ENCODE measurements at places on chromosomes 13 and 19.

DNA sequence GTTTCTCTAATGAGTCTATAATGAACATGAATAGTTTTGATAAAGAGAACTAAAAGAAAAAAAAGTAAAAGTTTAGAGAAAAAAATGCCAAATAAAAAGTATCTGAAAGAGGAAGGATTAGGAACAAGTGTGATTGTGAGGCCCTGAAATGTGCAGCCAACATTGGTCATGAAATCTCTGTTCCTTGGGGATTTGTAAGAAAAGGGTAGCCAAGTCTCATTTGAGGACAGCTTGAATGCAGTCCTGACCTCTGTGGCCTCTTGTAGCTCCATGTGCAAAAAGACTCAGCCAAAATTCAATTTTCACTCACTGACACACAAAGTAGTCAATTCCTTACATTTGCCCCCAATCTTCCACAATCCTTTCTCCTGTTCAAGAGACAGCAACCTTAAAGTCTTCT is 167.9 kb downstream of the KLF12 start:
- no peak for DNase-seq

DNA sequence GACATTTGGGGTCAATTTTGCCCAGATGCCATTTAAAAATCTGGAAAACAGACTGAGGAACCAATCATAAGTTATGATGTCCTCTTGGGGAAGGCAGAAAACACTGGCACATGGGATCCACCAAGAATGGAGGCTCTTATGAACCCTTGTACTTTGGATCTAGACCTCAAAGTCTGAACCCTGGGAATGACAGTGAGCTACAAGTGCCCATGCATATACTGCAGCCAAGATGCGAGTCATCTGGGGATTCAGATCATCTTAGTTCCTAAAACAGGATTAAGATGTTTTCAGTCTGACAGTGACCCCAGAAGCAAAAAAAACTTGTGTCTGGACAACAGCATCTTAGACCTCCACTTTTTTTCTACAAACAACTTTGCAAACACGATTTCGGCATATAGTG is 100.2 kb upstream of the SIAH3 start:
- no peak for DNase-seq

DNA sequence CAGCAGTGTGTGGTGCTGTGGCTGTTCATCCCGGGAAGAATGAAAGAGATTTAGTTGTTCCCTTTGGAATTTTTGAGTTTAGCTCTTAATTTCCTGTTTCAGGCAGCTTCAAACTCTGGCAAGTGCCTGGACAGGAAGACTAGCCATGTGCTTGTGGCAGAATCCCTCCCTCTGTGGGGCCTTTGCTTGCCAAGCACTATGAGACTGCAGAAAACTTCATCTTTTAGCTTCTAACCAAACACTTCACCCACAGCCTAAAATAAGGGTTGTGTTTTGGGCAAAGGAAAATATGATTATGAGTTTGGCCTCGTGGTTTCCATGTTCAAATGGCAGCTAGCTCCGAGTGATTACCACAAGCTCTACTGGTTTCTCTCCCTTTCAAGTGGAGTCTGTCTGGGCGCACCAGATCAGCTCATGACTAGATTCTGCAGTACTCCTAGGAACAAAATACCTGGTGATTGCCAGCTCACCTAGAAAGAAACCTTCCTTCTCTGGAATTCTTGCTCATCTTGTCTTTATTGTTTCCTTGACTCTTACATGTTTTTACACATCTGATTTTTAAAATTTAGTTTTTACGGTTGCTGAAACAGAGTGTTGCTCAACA is 707.5 kb downstream of the SLITRK6 start:
- DNase-seq, result no peak

GRCh38 chr19:38395381-38396114 is 7.1 kb downstream of the SPRED3 start:
- no peak for DNase-seq

- no peak for DNase-seq
Measured at GRCh38 chr19:3606174-3606689, 443 bp downstream of the TBXA2R start.

DNA sequence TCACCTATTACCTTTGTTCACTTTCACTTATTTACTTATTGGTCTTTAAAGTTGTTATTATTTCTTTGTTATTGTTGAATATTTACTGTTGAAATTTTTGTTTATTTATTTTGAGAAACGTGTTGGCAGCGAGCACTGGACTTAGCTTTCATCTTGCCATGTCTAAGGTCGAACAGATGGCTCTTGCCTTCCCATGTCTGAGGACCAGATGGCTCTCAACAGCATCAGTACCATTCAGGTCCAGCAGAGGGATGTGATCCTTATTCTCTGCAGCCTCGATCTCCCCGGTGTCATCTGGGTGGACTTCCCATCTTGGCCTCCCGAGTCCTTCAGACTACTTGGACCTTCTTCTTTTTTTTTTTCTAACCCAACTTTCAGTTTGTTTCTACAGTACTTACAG is 1437.6 kb downstream of the UQCRFS1 start:
- DNase-seq, result no peak

DNA sequence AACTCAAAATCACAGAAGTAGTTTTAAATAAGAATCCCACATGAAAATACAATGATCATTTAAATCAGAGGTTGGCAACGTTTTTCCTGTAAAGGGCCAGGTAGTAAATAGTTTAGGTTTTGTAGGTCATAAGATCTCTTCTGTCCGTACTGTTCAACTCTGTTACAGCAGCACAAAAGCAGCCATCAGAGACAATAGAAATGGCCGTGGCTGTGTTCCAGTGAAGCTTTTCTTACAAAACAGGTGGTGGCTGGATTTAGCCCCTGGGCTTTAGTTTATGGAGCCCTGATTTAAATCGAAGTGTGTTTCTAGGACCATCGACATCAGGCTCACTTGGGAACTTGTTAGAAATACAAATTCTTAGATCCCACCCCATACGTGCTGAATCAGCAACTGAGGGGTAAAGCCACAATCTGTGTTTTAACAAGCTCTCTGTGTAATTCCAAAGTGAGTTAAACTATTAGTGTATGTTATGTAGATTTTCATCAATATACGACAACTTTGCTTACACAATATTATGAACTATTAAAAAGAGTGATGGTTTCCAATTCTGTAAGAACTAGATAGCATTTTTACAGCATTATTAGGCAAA is 54.8 kb upstream of the MIR17HG start:
- no peak for DNase-seq

DNA sequence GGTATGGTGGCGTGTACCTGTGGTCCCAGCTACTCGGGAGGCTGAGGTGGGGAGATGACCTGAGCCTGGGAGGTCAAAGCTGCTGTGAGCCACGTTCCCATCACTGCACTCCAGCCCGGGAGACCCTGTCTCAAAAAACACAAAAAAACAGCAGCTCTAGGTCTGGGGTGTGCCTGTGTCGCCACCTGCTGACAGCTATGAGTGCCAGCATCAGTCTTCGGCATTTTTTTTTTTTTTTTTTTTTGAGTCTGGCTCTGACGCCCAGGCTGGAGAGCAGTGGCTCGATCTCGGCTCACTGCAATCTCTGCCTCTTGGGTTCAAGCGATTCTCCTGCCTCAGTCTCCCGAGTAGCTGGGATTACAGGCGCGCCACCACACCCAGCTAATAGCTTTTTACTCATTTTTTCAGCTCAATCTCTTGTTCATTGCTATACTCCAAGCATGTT is 10.1 kb downstream of the AP2S1 start:
- peak; percentile 5 for DNase-seq

GRCh38 chr13:95267662-95268342 is 33.4 kb downstream of the ABCC4 start:
- DNase-seq, result no peak

GRCh38 chr13:96636001-96636709 is 358.1 kb downstream of the OXGR1 start:
- DNase-seq, result no peak

DNA sequence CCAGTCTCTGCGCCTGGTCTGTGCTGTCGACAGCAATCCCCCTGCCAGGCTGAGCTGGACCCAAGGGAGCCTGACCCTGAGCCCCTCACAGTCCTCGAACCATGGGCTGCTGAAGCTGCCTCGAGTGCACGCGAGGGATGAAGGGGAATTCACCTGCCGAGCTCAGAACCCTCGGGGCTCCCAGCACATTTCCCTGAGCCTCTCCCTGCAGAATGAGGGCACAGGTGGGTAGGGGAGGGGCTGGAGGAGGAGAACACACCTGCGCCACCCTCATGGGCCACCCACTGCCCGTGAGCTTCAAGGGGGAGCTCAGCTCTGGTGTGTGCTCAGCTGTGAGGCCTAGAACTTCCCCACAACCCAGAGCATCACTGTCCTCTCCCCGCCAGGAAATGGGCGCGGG is 38.6 kb upstream of the CD33 start:
- no peak for DNase-seq

- no peak for DNase-seq
Measured at GRCh38 chr19:455851-456546, 4.8 kb downstream of the SHC2 start.

GRCh38 chr19:4149518-4150288 is 3.7 kb upstream of the CREB3L3 start:
- DNase-seq, result no peak

- DNase-seq, result no peak
Measured at GRCh38 chr13:109840201-109840892, 54.0 kb upstream of the IRS2 start.

- peak; percentile 18 for DNase-seq
Measured at GRCh38 chr19:10230173-10230860, 814 bp downstream of the S1PR2 start.

DNA sequence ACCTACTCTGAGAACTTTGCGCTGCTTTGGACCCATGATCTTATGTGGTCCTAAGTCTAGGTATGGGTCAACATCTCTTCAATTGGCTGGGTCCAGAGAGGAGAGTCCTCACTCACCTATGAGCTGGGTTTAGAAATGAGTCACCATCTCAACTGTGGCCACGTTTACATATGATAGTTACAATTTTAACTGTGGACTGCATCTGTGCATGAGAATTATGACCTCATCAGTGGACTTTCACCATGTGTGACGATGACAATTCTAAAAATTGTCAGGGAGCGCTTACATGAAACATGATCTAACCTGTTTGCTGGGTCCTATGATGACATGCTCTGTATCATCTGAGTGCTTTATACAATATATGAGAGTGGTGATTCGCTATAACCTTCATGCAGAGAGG is 12.7 kb upstream of the ZNF724 start:
- no peak for DNase-seq

GRCh38 chr19:55602104-55603001 is 2.3 kb downstream of the ZNF524 start:
- DNase-seq, result no peak

DNA sequence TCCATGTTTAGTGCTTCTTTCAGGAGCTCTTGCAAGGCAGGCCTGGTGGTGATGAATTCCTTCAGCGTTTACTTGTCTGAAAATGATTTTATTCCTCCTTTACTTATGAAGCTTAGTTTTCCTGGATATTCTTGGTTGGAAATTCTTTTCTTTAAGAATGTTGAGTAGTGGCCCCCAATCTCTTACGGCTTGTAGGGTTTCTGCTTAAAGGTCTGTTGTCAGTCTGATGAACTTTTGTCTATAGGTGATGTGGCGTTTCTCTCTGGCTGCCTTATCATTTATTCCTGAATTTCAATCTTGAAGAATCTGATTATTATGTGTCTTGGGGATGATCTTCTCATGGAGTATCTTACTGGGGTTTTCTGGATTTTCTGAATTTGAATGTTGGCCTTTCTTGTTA is 26.0 kb downstream of the ZNF430 start:
- no peak for DNase-seq

DNA sequence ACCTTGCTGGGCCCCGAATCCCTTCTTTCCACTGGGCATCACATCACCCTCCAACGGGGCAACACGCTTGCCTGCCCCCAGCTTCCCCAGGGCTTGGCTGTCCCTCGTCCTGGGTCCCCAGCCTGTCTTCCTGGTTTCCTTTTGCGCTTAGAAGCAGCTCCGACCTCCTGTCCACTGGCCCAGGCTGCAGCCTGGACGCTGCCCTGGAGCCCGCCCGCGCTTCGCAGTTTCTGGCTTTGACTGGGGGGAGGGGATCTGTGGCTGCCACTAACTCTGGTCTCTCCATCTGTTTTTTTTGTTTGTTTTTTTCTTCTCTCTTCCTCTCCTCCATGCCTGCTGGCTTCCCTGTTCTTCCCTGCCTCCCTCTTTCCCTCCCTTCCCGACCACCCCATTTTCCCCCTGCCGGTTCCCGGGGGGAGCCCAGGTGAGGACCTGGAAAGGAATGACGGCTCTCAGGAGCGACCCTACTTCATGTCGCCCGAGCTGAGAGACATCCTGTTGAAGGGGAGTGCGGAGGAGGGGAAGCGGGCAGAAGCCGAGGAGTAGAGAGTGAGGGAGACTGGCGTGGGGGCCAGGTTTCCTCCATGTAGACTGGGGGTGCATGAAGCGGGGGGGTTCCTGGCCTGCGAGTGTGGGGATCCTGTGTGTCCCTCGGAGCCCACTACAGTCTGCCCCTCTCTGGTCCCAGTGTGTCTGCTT is 11.5 kb upstream of the ILF3 start:
- no peak for DNase-seq

- no peak for DNase-seq
Measured at GRCh38 chr13:20823071-20823470, 49.3 kb upstream of the EEF1AKMT1 start.

DNA sequence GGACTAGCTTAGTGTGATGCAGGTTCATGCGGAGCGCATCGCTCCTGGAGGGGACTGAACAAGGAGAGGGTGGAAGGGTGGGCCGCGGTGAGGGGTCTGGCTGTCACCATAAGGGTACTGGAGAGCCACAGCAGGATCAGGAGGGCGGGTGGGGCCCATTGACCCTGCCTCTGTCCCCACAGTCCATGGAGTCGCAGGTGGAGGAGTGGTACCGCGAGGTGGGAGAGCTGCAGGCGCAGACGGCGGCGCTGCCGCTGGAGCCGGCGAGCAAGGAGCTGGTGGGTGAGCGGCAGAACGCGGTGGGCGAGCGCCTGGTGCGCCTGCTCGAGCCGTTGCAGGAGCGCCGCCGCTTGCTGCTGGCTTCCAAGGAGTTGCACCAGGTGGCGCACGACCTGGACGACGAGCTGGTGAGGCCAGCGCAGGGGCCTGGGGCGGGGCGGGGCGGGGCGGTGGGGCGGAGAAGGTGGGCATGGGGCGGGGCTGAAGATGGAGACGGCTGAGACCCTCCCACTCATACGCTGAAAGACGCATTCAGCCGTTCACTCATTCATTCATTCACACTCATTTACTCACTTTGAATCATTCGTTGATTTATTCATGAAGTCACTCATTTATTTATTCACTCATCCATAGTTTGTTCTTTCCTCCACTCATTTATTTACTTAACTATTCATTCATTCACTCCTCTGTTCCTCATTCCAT is 27.5 kb upstream of the SHKBP1 start:
- peak; percentile 44 for DNase-seq

GRCh38 chr13:101453784-101454201 is 1.3 kb downstream of the ITGBL1 start:
- DNase-seq, result no peak

Measured in stimulated activated CD8-positive, alpha-beta memory T cell treated with anti-CD3 and anti-CD28 coated beads, Interleukin-7, amount 100 ng/mL, for 1 hour (primary cell).